ENCODE measurements at places on chromosomes 4 and X.

DNA sequence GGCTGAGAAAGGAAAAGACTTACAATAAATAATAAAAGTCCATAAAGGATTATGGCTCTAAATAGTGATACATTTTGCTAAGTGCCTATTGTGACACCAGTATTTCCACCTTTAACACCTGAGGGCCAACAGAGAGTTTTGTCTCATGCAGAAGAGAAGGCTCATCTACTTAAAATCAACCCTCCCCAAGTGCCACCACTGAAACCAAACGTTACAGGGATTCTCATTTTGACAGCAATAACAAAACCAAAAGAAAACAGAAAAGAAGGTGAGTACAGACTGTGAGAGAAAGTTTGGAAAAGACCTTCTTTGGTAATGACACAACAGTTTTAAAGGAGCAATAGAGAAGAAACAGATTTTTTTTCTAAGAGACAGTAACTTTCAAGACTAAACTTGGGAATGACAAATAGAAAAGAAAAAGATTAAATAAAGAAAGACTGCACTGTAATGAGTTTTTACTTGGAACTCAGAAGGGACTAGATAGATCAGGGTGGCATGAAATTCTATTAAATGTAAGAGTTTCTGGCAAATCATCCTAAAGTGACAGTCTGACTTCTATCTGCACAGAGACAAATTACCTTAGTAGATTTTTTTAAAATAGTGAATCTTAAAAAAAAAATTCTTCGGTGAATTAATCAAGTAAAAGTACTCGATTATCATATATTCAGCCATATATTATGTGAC, 109.7 kb downstream of the ZNF827 start:
- no peak for DNase-seq

GRCh38 chrX:747176-747575, 116.6 kb downstream of the SHOX start:
- DNase-seq, result no peak

- no peak for DNase-seq
These were observed 7.0 kb downstream of the RPL36A start for GRCh38 chrX:101397779-101398178.

- DNase-seq, result no peak
These were observed 15.3 kb downstream of the SEPSECS start for GRCh38 chr4:25144870-25145481.

GRCh38 chr4:172601195-172601594, 567.4 kb upstream of the GALNT7 start:
- DNase-seq, result no peak

DNA sequence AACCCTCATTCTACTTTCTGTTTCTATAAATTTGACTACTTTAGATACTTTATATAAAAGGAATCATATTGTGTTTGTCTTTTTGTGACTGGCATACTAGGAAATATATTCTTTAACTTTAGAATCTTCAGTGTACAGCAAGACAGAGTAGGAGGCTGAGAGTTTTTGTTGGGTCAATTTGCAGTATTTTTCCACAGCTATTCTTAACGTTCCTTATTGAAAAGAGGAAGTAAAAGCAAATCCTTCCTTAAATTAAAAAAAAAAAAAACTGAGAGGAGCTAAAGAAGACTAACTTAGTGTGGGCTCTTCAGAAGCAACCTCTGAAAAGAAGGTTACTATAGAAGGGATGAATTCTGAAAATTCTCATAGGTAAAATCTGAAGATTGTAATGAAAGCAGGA, 1194.6 kb downstream of the ADGRL3 start:
- DNase-seq, result no peak

- no peak for DNase-seq
These were observed 3.1 kb upstream of the PPP2R2C start for GRCh38 chr4:6475492-6476020.

GRCh38 chr4:174324725-174325124, 41.0 kb downstream of the CEP44 start:
- DNase-seq, result no peak

DNA sequence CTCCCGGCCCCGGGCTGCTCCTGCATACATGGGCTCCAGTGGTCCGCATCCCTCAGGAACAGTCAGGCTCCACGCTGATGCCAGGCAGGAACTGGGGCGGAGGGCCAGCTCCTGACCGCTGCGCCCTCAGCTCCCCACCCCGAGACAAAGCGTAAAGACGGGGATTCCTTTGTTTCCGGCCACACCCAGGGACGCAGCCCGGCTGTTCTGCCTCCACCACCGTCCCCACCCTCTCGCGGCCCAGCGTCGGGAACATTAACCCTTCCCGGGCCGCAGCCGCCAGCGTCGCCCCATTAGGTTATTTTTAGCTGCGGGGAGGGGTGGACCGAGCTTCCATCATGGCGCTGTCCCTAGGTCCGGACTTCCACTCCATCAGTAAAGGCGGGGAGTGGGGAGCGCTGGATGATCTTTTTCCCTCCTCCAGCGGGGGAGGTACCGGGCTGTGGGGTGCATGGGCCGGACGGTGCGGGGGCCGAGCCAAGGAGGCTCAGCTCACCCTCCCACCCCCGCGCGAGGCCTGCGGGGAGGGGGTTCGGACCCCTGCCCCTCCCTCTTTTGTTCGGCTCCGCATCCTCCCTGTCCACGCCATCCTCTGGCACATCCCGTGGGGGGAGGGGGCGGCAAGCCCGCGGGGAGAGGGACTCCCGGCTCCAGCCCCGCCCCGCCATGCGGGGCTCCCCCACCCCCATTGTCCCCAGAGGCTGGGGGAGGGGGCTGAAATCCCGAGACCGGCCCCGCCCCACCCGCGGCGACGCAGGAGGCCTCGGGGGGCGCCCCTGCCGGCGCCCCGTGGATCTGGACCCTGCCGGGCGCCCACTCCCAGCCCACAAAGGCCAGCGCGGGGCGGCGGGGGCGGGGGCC, 5.3 kb downstream of the CRMP1 start:
- no peak for DNase-seq

GRCh38 chr4:186190581-186191199, 677 bp upstream of the CYP4V2 start:
- no peak for DNase-seq

- no peak for DNase-seq
These were observed 1.0 kb downstream of the SHISA3 start for GRCh38 chr4:42398171-42398870.

- DNase-seq, result no peak
These were observed 252.7 kb downstream of the SPRY1 start for GRCh38 chr4:123649250-123649644.

GRCh38 chr4:62548108-62548524, 1348.0 kb downstream of the ADGRL3 start:
- no peak for DNase-seq
